ENCODE measurements at places on chromosomes 2 and 18. TPM values are rescaled to one million over a fixed set of nuclear protein-coding genes. Genes with fewer than 3 reads are reported as not detected.

The PROC gene
- total RNA-seq = not detected

The DNER gene
- total RNA-seq = 0.60 TPM

The PJVK gene
- 0.60 TPM for total RNA-seq

The DLX2 gene
- total RNA-seq = 0.15 TPM

The SEPTIN10 gene
- total RNA-seq = 114 TPM

The RNF125 gene
- 0.35 TPM for total RNA-seq

The PPP1R1C gene
- total RNA-seq = 0.38 TPM

The CAPN13 gene
- not detected for total RNA-seq

The LDLRAD4 gene
- 0.45 TPM for total RNA-seq

The NT5DC4 gene
- not detected for total RNA-seq

The HOXD4 gene
- not detected for total RNA-seq

The STEAP3 gene
- 13.8 TPM for total RNA-seq

The NEURL3 gene
- total RNA-seq = 0.08 TPM

The SLC14A1 gene
- total RNA-seq = 225 TPM

The MCFD2 gene
- total RNA-seq = 150 TPM

The REG1A gene
- total RNA-seq = not detected

The CAPG gene
- total RNA-seq = 56.0 TPM

The RAB6C gene
- not detected for total RNA-seq

The LRRC30 gene
- total RNA-seq = not detected

The ANKRD53 gene
- total RNA-seq = 0.15 TPM

The KCNG2 gene
- 0.12 TPM for total RNA-seq

The HDAC4 gene
- total RNA-seq = 6.3 TPM

The STON1 gene
- total RNA-seq = 9.5 TPM

The ZSWIM2 gene
- total RNA-seq = not detected

The ZNF513 gene
- total RNA-seq = 5.4 TPM

The OBSL1 gene
- 84.6 TPM for total RNA-seq

The COPS8 gene
- total RNA-seq = 78.1 TPM

The HOXD12 gene
- total RNA-seq = not detected

The CNGA3 gene
- under 0.01 TPM for total RNA-seq

The DSC3 gene
- 0.38 TPM for total RNA-seq
